H1 (cell line): ENCODE measurements at places on chromosomes 5 and 9.

DNA sequence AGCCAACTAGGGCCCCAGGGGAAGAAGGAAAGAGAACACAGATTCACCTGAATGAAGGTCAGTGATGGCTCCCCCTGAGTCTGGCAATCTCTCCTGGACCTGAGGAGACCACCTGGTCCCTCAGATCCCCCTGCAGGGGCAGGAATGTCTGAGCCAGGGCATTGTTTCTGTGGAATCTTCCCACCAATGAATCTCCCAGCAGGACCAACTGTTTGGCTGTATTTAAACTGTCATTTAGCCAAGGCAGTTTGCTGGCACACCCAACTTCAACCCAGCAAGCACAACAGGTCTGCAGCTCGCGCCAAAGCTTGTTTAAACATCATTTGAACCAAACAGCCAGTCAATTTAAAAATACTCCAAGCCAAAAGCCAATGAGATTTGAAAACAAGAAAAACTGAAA is 92.6 kb downstream of the SH3TC2 start:
- peak; percentile 40 for DNase-seq

DNA sequence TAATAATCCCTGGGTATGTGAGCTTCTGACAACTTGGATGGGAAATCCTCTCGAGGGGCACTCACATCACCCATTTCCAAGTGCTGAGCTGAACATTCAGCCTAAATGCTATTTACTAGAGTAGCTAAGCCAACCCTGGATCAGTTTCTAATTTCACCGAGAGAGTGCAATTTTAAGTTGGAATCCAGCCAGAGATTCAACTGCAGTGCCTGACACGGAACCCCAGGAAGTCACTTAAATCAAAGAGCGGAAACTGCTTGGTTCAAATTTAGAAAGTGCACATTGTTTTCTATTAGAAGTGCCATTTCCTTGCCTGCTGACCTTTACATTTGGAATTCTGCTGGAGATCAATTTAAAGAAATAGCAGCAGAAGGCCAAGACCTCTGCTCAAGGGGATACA is 8.8 kb downstream of the SPRY4 start:
- no peak for DNase-seq

DNA sequence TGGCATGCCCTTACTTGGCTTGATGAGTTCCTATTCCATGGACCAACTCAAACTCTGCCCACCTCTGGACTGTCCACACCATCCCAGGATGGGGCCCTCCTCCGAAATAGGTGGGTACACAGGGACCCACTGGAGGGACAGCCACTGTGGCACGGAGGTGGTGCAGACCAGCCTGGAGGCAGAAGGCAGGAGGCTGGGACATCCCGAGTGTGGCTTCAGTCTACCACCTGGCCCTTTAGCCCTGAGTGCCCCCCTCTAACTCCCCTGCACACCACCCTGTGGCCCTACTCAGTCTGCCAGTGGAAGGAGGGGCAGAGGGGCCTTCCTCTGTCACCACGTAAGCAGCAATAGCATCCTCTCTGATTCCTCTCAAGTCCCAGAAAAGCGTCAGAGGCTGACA is 3.7 kb downstream of the IL3 start:
- no peak for DNase-seq

DNA sequence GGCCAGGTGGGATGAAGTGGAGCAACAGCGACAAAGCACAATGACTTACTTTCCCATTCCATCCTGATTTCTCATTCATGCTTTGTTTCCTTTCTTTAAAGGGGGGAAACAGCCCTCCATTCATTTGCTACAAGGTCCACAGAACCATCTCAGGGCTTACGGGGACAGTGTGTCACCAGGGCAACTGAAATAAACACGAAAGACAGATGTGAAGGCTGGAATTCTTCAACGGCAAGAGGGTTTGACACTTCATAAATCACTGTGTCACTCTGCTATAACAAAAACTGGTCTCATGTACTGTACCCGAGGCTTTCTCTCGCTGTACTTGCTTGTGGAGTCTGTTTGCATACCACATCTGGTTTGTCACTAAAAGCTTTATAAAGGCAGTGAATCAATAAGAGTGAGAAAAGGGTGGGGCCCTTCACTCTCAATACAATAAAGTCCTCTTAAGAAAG is 150.8 kb downstream of the EFNA5 start:
- no peak for DNase-seq

DNA sequence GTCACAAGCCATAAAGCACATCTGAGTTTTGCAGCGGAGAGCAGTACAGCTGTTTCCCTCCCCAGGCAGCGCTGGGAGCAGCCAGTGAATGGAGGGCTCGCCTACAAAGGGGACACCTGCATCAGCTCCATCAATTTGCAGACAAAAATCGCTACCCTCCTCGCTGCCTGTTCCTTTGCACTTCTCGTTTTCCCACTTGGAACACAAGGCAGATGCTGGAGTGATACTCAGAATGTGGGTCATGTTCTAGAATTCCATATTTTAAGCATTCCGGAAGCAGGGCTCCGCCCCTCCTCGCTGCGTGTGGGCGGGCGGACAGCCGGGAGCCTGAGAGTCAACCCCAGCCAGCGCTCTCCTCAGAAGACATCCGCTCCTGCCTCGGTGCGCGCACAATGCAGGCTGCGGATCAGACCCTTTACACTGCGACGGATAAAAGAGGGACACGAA is 92.1 kb downstream of the LMNB1 start:
- DNase-seq = no peak

GRCh38 chr5:38208782-38209378 is 49.5 kb upstream of the EGFLAM start:
- DNase-seq = no peak

GRCh38 chr5:152427721-152428120 is 22.6 kb upstream of the NMUR2 start:
- DNase-seq = no peak

DNA sequence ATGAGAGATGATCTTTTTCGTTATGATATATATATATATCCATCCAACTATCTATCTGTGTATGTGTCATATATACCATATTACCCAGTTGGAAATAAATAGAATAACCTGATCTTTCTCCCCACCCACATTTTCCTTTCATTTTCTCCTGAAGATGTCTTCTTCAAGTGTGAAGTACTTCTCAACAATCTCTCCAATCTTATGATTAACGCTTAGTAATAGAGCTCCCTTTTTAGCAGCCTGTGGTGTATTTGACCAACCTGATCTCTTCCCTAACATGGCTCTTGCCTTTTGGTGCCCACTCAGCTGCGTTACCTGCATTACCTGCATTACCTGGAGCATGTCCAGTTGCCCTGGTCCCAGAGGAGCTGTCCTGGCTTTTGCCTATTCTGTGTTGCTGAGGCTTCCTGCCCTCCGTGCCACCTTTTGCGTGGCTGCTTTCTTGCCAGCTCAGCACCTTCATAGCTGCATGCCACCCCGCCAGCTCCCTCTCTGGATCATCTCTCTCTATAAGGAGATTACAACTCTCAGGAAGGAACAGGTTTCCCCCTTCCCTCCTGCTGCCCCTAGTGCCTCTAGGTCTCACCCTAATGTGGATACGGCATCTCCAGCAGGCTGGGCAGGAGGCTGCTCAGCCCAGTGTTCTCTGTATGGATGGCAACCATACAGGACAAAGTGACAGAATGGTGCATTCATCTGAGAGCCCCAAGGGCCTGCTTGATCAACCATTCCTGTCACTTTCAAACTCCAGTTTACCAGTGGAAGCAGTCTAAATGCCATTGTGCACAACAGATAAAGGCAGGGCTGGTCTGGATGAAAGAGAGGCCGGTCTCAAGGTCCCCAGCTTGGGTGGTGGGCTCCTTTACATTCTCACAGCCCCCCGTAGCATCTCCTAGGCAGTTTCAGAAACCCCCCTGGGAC is 126.7 kb downstream of the GADD45G start:
- DNase-seq = no peak

GRCh38 chr9:4382722-4383317 is 83.0 kb upstream of the GLIS3 start:
- no peak for DNase-seq

DNA sequence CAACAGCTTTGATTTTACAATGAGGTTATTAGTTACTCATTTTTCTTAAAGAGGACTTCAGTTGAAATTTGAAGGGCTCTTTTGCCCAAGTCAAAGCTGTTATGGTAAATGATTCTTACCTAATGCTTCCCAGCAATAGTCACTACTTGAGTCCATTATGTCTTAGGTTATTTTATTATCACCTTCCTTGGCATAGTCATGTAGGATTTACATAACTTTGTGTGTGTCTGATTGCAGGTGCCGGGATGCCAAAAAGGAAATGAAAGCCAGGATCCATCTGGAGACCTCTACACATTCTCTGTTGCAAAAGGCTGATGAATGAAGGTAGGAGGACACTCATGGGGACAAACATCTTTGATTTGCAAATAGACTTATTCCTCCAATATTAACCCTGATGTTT is 38.8 kb upstream of the PLPPR1 start:
- no peak for DNase-seq

DNA sequence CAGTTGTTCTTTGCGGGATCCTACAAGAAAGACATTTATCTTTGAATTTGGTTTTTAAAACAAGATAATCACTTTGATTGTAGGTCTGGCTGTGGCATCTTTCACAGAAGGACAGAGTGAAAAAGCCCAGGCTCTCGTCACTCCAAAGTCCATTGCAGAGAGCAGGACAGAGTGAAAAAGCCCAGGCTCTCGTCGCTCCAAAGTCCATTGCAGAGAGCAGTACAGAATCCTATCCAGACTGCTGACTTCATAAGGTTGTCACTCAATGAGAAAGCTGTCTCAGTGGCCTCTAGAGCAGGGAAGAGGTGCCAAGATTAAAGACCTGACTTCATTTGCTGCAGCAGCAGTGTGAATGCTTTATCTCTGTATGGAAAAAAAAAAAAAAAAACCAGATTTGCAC is 16.3 kb upstream of the GPX8 start:
- DNase-seq = no peak

- no peak for DNase-seq
Measured at GRCh38 chr9:133842174-133842573, 104.0 kb upstream of the SARDH start.

DNA sequence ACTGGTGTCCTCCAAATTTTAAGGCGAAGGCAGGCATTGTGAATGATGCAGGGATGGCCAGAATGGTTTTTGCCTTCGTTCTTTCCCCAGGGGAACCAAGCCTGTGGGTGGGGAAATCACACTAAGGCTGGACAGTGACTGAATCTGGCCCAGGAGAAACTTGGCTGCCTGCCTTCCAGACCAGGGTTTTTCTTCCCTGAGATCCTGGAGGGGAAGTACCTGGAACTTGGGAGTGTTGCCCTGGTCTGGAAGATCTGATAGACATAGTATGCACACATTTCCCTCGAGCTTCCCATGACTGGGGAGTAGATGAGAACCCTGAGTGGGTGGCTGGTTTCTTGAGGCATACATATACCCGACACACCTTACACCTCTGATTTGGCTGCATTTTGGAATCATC is 664 bp upstream of the IL11RA start:
- DNase-seq = no peak

GRCh38 chr5:95081982-95082381 is 202.9 kb downstream of the MCTP1 start:
- no peak for DNase-seq

DNA sequence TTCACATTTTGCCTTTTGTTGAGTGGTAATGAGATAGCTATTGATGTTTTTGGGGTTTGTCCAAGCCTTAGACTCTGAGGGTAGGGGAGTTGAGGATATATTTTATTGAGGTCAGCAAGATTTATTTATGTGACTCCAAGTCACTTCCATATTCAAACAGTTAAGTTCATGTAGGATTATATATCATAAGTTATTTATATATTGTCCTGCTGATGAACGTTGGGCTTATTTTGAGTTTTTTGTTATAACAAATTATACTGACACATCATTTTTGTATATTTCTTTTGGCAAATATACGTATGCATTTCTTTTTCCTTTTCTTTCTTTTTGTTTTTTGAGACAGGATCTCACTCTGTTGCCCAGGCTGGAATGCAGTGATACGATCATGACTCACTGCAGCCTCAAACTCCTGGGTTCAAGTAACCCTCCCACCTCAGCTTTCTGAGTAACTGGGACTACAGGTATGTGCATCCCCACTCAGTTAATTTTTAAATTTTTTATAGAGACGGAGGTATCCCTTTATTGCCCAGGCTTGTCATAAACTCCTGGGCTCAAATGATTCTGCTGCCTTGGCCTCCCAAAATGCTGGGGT is 23.5 kb upstream of the IL12B start:
- no peak for DNase-seq

DNA sequence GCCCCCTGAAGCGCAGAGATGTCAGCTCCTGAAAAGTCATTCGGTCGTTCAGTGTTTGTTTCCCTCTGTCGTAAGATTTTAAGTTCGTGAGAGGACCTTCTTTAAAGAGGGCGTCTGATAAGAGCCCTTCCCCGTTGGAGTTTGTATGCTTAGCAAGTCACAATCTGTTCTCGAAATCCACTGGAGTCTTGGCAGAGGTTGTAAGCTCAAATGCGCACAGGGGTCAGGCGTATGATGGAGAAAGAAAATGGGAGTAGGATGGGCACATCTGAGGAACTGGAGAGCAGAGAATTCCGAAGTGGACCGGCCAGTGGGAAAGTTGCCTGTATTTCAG is 710 bp downstream of the HSD17B4 start:
- DNase-seq = no peak
